ENCODE measurements at places on chromosomes 16 and 17.

GRCh38 chr16:56994311-56994710 lies 5.0 kb downstream of the NLRC5 start:
- DNase-seq = no peak

- no peak for DNase-seq
Observed at GRCh38 chr17:72119077-72119872, 1.5 kb upstream of the SOX9 start.

GRCh38 chr17:45395569-45396415 lies 36.9 kb downstream of the ARHGAP27 start:
- DNase-seq = no peak

GRCh38 chr16:58428621-58429542 lies 36.6 kb downstream of the GINS3 start:
- DNase-seq = no peak

- no peak for DNase-seq
Observed at GRCh38 chr17:31444026-31444425, 52.6 kb downstream of the RAB11FIP4 start.

- DNase-seq = no peak
Observed at GRCh38 chr16:27052007-27052406, 14.7 kb upstream of the C16orf82 start.

- DNase-seq = no peak
Observed at GRCh38 chr16:13835387-13835786, 84.6 kb upstream of the ERCC4 start.

DNA sequence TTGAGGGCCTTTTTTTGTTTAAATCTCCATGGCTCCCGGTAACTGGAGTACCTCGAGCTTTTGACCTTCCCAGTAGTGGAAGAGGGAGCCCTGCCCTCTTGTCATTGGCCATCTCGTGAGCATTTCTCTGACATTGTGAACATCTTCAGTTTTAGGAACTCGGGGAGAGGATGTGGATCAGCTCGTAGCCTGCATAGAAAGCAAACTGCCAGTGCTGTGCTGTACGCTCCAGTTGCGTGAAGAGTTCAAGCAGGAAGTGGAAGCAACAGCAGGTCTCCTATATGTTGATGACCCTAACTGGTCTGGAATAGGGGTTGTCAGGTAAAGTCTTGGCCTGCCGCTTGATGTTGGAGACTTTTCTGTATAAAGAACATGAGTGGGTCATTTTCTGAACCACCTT lies 24.3 kb downstream of the NTAN1 start:
- no peak for DNase-seq

DNA sequence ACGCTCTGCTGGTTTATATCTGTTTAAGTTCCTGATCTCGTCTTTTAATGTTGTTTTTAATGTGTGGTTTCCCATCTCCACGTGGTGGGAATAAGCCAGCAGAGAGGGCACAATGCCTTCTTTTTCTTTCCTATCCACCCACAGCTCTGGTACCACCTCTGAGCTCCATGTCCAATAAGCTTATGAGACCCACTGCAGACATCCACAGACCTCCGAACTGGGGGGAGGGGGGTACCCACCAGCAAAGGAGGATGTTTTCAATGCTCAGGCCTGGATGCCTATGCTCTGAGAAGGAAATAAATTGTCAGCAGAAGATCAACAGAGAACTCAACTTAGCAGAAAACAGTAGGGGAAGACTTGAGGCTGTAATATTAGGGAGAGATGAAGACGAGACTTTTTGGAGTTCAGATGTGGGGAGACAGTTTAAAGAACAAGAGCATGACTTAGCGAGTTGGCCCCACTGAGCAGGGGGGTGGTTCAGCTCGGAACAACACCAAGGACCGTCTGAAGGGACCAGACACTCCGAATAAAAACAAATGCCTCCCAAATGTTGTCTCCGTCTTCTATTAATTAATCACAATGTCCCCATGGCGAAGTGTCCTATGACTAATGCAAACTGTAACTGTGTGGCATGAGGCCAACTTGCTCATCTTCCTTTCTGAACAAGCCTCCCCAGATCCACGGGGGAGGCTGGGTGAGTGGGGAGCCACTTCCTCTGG lies 62.7 kb downstream of the GAS7 start:
- DNase-seq = peak; percentile 90

DNA sequence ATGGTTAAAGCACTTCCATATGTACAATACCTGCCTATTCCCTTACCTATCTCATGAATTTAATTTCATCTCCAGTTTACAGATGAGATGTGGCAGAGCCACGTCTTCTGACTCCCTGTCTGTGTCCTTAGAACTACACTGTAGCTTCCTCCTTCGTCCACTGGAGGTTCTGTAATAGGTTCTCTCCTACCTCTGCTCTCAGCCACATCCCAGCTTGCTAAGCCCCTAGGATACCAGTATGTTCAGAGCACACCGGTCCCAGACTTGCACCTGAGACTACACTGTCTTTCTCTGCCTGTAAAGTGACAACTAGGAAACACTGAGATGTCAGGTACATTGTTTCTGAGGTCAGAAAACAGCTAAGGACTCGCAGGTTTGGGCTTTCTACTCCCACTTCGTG lies 3.8 kb upstream of the RASL10B start:
- no peak for DNase-seq

DNA sequence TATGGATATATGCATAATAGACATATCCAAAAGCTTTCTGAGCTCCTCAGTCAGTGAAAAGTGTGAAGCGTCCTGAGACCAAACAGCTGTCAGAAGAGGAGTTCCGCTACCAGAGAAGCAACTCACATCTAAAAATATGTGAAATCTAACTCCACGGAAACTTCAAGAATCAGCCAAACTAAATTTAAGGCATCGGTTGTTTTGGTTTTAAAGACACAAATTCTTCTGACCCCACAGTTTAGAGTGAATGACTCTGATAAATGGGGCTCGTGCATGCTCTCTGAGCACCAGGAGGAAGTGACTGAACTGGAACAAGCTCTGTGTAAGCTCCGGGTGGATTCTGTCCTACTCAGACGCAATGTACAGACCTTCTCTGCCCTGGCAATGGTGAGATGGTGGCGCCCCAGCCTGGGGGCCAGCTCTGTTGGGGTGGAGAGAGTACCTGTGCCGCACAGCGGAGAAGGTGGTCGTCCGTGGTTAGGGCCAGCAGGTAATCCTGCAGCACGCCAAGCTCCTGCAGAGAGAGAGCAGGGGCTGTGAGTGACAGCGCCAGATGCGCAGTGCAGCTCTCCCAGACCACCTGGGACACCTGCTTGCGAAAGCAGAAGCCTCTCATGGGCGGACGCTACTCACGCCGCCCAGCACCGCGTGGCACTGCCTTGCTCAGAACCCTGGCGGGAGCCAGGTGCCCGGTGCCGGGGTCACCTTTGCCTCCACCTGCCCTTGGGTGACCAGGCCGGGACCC lies 44.4 kb upstream of the ATP2A3 start:
- DNase-seq = no peak

DNA sequence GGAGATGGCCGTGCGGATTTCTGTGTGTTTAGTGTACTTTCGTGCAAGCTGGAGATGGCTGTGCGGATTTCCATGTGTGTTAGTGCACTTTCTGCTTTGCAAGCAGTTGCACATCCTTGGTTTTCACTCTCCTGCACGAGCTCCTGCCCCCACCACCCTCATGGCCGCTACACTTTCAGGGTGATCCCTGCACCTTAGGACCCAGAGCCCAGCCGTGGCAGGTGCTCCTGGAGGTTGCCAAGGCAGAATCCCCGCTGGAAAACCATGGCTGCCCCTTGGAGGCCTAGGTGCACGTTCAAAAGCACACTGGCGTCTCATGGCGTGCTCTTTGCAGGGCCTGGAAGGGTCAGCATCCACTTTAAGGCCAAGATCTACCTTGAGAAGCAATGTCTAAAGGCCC lies 311.0 kb upstream of the TNRC6C start:
- DNase-seq = no peak

DNA sequence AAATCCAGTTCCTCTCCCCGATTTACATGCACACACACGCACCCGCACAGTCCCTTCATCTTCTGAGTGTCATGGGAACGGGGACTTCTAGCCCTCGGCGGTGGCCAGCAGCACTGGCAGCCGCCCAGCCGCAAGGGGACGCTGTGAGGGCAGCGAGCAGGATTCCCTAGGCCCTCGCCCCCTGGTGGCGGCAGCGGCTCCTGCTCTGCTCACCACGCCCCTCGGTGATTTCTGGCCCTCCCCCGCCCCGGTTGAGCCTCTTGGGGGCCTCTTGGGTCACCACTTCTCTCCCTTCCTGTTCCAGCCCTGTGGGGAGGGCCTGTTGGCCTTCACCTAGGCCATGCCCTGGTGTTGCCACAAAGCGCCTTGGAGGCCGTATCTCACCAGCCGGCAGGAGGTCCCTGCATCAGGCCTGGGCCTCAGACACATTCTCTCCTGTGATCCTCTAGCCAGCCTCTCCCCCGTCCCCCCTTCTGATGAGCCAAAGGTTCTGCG lies 75.2 kb upstream of the KSR1 start:
- DNase-seq = peak; percentile 83

GRCh38 chr17:19017804-19018599 lies 13.4 kb upstream of the FAM83G start:
- no peak for DNase-seq

- no peak for DNase-seq
Observed at GRCh38 chr17:48746916-48747444, 18.4 kb upstream of the HOXB13 start.

DNA sequence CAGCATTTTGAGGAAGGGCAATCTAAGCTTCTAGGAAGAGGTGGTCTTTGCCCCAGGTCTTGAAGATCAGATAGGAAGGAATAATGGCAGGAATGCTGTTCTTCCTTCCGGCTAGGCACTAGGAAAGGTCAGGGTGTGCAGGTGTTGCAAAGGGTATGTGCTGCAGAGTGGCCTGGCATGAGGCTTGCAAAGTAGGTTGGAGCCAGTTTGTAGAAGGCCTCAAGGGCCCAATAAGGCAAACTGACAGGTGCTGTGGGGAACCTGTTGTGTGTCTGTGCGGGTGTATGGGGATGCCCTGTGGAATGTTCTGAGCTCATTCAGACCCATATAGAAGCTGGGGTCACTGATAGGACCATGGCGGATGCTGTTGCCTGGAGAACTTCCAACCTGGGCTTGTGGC lies 12.7 kb downstream of the MSI2 start:
- no peak for DNase-seq

- no peak for DNase-seq
Observed at GRCh38 chr17:46057366-46057765, 58.3 kb downstream of the STH start.

- no peak for DNase-seq
Observed at GRCh38 chr16:7331997-7332396, 648 bp upstream of the RBFOX1 start.

DNA sequence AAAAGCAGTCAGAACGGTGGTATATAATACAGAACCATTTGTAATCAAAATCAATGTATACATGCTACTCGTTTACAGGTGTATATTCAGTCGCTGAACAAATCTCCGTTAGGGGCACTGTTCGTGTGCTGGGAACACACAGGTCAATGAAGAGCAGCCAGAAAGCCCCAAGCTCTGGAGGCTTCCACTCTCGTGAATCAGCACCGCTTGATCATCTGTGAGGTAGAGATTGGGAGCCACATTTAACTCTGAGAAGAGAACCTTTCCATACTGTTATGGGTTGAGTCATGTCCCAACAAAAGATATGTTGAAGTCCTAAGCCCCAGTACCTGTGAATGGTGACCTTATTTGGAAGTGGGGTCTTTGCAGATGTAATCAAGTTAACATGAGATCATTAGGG lies 5.4 kb upstream of the CYTH1 start:
- DNase-seq = no peak

DNA sequence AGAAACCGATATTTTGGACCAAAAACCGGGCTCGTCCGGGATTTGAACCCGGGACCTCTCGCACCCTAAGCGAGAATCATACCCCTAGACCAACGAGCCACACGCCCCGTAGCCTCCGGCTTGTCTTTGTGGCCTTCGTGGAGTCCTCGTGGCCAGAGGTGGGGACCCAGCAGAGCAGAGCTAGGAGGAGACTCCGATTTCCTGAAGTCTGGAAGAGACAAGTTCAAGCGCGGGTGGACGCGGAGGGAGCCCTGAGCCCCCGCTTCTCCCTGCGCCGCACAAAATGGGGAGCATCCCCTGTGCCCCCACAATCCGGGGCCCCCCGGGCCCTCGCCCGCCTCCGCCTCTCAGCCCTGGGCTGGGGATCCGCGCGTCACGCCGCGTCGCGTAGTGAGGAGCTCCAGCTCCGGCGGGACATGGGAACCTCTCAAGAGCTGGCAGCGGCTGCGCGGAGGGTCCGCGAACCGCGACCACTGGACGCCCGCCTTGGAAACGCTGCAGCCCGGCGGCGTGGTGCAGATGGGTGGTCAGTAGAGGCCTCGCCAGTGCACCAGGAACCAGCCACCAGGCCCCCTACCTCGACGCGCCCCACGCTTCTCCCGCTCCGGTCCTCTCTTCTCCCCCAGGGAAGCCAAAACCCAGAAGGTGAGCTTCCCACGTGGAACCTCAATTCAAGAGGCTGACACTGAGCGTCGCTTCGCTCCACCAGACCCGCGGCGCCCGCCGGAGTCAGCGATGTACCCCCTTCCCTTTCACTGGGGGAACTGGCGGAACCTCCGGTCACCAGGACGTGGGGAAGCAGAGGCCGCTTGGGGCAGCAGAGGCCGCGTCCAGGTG lies 5.2 kb upstream of the OR1F1 start:
- peak; percentile 15 for DNase-seq

- no peak for DNase-seq
Observed at GRCh38 chr17:33945646-33946546, 309.2 kb upstream of the CCL2 start.

- peak; percentile 48 for DNase-seq
Observed at GRCh38 chr17:57114085-57114673, 29.1 kb downstream of the AKAP1 start.

- DNase-seq = no peak
Observed at GRCh38 chr17:17088086-17088485, 45.8 kb downstream of the MPRIP start.

DNA sequence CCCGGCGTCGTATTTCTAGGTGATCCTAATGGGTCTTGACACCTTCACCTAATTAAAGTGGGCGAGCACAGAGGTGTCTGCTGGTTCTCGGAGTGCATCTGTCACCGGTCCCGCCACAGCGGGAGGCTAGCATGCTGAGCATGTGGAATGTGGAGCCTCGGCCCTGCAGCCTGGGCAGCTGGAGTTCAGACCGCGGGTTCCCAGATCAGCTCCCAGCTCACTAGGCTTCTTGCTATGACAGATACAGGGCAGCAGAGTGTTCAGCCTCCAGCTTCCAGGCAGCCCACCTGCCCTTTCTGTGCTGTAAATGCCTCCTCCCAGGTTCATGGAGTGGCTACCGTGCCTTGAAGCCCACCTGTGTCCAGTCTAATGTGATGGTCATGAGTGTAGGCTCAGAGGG lies 166.7 kb downstream of the CPPED1 start:
- no peak for DNase-seq

DNA sequence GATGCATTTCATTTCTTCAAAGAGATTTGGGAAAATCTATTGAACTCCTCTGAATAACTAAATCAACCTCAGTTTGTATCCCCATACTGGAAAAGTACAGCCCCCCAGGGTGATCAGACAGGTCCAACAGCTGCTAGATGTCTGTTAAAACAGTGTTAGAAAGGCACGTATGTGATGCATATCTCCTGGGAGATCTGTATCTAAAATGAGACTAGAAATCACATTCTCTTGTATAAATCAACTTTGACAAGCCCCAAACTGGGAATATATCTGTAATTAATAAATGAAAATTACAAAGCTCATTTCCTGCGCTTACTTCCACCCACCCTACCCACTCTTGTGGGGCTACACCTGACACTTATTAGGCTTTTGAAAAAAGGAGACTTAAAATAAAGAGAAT lies 3.8 kb upstream of the KIF2B start:
- no peak for DNase-seq

- no peak for DNase-seq
Observed at GRCh38 chr17:82384051-82384729, 12.6 kb downstream of the UTS2R start.

Measured in CD14-positive monocyte (primary cell).